ENCODE measurements at places on chromosomes 3 and 15.
A peak's percentile ranks its signal among the peaks of the same experiment; 100 is the strongest.

DNA sequence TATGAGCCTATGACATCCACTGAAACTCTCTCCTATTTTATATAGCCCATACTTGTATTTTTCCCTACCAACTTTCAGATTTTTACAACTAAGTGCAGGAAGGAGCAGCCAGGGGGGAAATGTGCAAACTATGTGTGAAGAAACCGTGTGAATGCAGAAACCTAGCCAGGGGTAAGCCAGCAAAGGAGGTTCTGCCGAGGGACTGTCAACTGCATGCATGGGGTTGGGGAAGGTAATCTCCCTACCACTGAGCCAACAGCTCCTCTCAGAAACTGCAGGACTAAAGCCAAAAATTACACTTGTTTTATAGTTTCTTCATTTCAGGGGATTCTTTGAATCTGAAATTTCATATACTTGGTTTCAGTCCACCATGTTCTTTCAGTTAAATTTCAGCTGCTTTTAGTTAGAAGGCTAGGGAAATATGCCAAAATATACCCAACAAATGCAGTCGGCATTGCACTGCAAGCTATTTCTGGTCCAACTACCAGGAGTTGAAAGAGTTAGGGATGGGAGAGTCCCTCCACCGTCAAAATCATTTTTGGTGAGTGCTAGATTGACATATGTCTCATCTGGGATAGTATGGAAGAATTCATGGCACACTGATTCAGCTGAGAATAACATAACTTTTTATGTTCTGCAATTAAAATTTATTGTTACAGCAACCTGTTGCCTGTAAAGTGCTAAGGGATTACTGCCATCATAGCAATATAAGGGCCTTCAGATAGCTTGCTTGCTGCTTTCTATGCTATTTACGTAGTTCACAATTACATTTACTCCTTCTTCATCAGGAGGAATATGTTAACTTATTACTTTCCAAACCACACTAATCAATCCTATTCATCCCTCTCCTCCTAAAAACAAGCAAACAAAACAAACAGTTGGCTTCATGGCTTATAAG lies 904.2 kb downstream of the ROBO1 start:
- DNase-seq: no peak

DNA sequence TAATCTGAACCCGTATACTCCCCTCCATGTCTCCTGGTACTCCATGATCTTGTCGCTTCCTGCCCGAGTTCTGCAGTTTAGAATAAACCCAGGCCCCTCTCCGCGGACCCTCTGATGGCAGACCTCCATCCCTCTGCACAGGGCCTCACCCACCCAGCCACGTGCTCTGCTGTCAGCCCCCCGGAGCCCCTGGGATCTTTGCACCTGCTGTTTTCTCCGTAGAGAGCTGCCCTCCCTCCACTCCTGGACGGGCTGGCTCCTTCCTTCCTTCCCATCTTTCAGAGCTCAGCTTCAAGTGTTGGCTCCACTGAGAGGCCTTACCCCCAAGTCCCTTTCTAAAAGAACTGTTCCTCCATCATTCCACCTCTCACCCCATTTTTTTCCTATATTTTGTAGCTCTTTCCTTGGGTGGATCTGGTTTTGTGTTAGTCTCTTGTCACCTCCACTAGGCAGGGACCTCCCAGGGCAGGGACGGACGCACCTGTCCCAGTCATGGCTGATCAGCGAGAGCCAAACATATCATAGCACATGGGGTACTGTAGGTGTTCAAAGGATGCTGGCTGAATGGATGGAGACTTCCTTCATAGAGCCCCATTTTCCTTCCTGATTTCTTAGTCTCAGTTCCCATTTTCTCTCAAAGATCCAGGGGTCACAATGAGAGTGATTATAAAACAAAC lies 106.6 kb downstream of the VGLL4 start:
- no peak for DNase-seq

DNA sequence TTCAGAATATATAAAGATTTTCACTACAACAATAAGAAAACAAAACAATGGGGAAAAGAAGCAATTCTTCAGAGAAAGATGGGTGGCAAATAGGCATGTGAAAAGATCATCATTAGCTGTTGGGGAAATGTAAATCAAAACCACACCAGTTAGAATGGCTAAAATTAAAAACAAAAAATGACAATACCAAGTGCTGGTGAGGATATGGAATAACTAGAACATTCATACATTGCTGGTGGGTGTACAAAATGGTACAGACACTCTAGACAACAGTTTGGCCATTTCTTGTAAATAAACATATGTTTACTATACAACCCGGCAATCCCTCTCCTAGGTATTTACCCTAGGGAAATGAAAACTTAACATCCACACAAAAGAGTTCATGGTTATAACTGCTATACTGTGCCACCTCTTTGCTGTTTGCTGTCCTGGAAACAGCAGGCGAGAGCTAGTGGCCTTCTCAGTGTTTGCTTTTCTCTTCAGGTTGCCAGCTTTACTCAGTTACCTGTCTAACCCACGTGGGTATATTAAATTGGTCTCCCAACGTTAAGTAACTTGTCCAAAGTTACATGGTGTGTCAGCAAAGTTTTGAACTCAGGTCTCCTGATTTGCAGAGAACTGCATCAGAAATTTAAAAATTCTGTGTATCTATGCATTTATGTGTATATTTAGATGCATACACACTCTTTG lies 4.6 kb upstream of the NIT2 start:
- DNase-seq: no peak

GRCh38 chr3:86990012-86990733 lies 776 bp downstream of the VGLL3 start:
- DNase-seq: peak; percentile 69

GRCh38 chr15:36815786-36816185 lies 236.4 kb downstream of the CDIN1 start:
- no peak for DNase-seq

GRCh38 chr15:71508081-71508682 lies 302.2 kb upstream of the NR2E3 start:
- DNase-seq: no peak

DNA sequence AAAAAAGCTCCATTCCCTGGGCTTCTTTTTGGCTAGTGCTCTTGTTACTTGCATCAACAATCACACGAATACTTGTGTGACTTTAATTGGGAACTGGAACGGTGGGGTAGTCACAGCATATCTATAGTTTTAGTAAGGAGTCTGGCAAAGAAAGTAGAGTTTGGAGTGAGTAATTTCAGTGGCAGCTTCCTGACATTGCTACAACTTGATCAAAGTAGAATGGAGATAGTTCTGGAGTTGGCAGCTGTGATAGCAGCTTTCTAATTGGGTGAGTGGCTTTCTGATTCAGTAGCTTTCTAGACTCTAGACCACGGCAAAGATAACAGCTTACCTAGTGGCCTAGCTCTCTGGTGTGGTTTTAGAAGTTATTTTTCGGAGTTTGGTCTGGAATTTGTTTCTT lies 475.0 kb downstream of the TUSC7 start:
- DNase-seq: no peak

GRCh38 chr3:174767406-174767805 lies 91.7 kb upstream of the NAALADL2 start:
- no peak for DNase-seq

Measured in WTC11 (cell line).